GM12864 (cell line): ENCODE measurements at places on chromosomes 3 and 15.

DNA sequence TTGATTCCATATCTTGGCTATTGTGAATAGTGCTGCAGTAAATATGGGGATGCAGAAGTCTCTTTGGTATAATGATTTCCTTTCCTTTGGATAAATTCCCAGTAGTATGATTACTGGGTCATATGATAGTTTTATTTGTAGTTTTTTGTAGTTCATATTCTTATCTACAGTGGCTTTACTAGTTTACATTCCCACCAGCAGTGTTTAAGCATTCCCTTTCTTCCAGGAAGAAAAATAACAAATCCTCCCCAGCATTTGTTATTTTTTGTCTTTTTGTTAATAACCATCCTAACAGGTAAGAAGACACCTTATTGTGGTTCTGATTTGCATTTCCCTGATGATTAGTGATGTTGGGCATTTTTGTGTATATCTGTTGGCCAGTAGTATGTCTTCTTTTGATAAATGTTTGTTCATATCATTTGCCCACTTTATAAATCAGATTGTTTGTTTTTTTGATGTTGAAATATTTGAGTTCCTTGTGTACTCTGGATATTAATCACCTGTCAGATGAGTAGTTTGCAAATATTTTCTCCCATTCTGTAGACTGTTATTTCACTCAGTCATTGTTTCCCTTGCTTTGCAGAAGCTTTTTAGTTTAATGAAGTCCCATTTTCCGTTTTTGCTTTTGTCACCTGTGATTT is 163.3 kb upstream of the THRB start:
- DNase-seq: no peak

DNA sequence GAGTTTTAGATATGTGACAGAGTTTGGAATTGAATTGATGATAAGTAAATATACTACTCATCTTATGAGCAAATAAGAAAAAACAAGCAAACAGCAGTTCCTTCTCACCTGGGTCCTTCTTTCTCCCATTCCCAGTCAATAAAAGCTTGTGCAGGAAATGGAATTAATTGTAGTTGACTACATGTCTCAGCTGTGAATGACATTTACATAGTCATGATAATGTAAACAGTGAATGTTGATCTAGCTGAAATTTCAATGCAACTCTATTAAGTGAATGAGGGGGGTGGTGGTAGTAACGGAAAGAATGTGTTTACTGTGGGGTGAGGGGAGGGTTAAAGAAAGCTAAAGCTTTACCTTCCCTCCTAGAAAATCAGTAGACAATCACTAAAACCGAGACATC is 76.2 kb downstream of the NFKBIZ start:
- no peak for DNase-seq

DNA sequence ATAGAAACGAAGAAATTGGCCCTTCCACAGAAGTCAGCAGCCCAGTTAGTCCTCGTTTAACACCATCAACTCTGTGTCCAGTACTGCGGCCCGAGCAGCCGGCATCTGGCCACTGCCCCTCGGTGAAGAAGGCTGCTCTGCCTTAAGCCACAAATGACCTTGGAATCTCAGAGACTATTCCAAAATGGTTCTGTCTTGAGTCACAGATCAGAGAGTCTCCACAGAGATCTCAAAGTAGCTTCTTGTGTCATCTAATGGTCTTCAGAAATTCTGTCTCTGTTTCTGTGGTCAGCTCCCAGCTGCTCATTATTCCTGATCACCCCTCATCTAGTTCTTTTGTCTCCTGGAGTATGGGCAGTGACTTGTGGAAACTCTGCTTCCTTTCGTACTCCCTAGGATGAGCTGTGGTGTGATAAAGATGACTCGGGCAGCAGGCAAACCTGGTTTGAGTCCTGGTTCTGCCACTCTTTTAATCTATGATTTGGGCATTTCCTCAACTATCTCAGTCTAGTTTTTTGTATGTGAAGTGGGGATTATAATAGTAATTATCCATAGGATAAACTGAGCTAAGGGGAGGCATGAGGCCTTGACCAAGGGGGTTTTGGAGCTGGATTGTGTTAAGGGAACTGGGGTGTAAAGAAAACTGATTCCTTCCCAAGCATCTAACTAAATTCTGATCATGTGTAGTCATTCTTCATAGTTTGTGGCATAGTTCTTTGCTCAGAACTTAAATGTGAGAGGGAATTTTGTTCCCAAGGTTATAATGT is 22.6 kb downstream of the CRTC3 start:
- no peak for DNase-seq

- no peak for DNase-seq
Observed at GRCh38 chr3:142586803-142587406, 8.4 kb upstream of the ATR start.

DNA sequence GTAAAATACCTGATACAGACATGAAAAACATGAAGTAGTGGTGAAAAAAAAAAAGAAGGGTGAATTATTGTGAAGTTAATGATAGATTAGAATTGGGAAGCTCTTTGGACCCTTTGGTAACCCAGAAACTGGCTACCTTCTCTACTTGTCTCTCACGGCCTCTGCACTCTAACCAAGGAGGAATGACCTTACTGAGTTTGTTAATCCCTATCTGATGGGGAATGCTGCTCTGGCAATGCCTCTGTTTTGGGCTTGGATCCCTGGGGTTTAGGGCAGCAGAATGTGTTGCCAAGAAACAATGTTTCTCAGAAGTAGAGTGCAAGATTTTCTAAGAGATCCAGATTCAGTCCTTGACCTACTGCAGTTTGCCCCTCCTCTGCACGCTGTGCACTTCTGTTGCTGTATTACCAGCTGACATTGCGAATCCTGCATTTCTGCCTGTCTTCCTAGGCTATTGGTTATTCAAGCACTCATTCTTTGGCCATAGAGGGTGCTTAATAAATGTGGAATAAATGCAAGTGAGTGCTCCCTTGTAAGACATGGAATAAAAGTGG is 49.2 kb upstream of the MAP3K13 start:
- no peak for DNase-seq

- no peak for DNase-seq
Observed at GRCh38 chr15:35724626-35725025, 178.7 kb upstream of the DPH6 start.

DNA sequence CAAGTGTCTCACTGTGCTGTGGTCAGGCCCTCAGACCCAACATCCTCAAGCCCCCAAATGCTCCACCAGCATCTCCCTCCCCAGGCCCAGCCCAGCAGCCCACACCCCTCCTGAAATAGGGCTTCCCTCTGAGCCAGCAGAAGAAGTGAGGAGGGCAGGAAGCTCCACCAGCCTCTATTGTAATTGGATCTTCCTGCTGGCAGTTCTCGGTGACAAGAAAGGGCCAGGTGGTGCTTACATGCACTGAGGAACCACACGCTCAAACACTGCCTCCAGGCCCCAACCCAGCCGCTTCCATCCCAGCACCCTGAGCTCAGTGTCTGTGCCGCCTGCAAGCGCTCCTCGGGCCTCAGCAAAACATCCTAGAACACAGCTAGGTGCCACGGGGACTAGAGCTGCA is 96.7 kb downstream of the ATP10A start:
- no peak for DNase-seq

GRCh38 chr3:54257125-54257720 is 134.9 kb downstream of the CACNA2D3 start:
- no peak for DNase-seq

DNA sequence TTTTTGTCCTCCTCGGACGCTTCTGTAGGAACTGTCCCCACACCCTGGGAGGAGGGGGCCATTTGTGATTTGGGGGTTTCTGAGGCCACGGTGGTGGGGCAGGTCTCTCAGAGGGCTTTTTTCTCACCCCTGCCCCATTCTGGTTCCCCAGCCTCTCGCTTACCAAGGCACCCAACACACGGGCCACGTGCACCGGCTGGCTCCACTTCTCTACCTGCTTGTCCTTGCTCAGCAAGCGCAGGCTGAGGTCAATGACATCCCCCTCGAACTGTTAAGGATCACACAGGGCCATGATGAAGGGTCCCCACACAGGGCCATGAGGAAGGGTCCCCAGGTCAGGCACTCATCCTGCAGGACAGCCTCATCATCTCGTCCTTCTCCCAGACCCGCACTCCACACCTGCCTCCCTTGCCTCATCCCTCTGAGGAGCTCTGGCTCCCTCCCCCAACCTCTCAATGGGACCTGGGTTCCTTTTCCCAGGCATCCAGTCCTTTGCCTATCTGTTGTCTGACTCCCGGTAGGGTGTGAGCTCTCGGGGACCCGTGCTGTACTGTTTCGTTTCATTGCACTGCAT is 10.6 kb downstream of the EPB42 start:
- no peak for DNase-seq

DNA sequence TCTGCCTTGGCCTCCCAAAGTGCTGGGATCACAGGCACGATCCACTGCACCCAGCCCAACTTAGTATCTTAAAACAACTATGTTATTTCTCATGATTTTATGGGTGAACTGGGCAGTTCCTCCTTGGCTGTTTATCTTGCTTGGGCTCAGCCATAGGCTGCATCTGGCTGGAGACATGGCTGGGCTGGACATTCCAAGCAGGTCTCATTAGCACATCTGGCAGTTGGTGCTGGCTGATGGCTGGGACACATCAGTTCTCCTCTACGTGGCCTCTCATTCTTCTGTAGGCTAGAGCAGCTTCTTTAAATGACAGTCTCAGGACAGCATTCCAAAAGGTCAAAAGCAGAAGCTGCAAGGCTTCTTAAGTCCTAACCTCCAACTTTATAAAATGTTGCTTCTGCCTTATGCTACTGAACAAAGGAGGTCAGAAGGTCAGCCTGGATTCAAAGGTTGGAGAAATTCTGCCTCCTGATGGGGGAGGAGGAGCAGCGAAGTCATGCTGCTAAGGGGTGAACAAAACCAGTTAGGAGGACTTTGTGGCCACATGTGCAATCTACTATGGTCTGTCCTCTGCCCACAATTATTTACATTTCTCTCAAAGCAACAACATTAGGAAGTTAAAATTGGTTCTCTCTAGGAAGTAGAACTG is 144.0 kb downstream of the AQP9 start:
- no peak for DNase-seq

DNA sequence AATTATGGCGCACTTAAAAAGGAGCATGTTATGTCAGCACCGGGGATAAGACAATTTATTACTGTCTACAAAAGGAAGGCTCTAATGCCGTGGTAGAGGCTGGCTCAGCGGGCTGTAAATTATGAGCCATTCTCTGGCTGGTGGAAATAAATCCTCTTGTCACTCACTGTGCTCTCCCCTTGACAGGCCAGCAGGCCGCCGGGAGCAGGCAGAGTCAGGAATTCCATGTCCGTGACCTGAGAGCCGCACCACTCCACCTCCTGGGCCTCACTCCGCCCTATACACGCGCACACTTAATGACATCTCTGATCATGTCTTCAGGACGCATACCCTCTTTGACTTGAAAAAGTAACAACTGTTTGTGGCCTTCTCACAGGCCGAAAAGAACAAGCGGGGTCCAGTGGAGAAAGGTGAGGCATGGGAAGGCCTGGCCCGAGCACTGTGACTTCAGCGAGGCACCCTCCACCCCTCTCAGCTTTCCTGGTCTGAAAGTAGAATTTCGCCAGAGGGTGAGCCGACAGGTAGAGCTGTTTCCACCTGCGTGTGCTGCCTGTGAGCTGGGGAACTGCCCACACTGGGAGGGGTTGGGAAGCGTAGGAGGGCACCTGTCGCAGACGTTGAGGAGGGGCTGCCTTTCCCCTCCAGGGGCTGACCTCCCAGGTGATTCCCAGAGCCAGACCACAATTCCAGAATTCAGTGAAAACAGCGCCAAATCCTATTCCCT is 13.2 kb upstream of the PCSK6 start:
- no peak for DNase-seq

- DNase-seq: no peak
Observed at GRCh38 chr15:54620916-54621315, 575.8 kb downstream of the RSL24D1 start.

DNA sequence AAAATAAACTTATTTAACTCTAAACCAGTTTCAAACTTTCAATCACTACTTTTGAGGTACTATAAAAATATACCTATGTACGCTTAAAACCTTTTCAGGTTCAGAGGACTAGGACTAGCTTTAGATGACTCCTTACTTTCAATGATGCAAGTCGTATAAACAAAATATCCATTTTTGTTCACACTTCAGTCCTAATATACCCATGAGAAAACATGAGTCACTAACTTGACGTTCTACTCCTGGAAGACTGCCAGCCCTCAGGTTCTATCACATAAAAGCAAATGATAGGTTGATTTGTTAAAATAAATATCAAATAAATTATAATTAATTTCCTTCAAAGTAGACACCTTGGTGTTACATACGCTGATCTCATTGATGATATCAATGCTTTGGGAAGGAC is 10.6 kb upstream of the P3H2 start:
- no peak for DNase-seq

- no peak for DNase-seq
Observed at GRCh38 chr3:46090161-46090591, 62.9 kb upstream of the XCR1 start.

DNA sequence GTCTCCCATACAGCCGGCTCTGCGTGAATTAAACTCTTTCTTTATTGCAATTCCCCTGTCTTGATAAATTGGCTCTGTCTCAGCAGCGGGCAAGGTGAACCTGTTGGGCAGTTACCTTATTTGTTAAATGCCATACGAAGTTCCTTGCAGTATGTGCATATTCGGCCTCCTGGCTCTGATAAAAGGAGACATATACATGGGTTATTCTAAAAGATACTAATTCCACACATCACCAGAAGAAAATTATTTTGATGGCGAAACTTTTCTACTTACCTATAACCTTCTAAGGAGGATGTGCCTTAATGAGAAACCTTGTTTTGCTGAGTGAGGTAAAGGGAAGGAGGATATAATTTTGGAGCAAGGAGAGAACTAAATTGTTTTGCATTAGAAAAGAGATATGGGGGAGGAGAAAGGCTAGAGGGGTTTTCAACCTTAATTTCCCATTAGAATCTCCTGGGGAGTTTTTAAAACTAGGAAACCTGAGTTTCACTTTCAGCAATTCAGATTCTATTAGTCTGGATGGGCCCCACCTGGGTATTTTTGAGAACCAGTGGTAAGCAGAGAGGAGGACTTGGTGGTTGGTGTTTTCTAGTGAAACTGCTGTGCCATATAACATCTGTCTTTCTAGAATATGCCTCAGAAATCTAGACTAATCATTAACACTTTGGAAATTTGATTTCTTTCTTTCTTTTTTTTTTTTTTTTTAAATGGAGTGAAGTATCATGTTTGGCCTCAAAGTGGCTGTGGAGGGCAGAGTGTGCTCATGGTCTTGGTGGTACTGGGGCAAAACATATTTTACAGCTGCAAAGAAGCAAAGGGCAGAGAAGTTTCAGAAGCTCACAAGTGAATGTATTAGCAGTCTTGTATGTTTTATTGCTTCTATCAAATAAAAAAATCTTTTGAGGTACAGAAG is 23.0 kb downstream of the NANOGP8 start:
- DNase-seq: no peak

GRCh38 chr3:3065876-3066275 is 44.3 kb downstream of the IL5RA start:
- no peak for DNase-seq
